ENCODE measurements at places on chromosomes 4 and X.

DNA sequence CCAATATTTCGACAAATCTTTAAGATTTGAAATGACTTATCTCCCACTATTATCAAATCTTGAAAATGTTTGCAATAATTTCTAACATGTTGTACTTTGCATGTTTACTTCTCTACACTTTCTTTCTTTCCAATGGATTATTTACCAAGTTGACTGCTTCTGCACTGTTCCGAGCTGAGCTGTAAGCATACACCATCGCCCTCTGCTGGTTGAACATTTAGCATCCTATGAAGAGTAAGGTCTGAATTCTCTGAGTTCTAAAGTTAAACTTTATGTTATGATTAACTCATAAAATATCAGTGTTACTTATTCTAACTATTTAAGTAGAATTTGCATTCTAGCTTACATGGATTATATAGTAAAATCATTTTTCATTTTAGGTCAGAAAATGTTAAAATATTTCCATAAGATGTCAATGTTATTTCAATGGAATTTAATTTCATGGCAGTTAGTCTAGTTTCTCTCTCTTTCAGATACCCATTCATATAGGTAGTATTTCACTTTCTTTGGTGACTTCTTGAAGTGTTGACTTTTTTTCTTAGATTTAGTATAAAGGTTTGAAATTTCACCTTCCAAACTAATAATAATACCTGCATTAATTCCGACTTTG is 137.4 kb downstream of the DKK2 start:
- DNase-seq: no peak

DNA sequence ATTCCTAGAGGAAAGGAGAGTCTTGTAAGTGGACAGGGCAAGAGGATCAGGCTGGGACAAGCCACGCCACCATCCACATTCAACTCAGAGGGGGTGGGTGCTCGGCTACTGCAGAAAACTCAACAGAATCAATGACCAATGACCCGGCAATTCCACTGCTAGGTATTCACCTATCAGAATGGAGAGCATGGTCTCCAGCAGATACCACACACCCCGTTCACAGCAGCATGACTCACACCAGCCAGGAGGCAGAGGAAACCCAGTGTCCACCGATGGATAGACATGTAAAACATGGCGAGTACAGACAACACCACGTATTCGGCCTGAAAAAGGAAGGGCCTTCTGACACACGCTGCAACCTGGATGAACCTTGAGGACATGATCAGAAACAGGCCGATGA is 175.9 kb downstream of the AFAP1 start:
- no peak for DNase-seq

DNA sequence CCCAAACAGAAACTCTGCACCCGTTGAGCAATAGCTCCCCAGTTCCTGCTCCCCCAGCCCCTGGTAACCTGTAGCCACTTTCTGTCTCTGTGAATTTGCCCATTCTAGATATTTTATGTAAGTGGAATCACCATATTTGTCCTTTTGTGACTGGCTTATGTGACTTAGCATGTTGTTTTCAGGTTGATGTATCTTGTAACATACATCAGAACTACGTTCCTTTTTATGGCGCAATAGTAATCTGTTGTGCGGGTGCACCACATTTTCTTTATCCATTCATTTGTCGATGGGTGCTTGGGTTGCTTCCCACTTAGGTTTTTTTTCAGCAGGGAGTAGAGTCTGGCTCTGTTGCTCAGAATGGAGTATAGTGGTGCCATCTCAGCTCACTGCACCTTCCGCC is 6.6 kb upstream of the PDZD4 start:
- DNase-seq: no peak

- no peak for DNase-seq
Measured at GRCh38 chr4:173935622-173936405, 347.7 kb downstream of the FBXO8 start.

- DNase-seq: no peak
Measured at GRCh38 chrX:13119386-13119785, 75.0 kb upstream of the FAM9C start.

DNA sequence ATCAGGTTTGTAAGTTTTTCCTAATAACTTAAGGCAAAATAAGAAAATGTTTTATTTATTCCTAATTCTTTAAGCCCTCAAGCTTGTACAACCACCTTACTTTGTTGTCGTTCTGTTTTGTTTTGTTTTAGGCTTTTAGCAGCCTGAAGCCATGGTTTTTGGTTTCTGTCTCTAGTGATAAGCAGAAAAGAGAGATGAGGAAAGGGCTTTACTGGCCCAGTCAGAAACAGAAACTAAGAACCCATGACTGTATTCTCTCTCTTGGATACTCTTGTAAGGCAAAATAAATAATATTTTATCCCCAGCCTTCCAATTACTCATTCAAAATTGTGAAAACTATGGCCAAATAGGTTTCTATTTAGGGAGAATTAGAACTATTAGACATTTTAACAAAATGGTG is 29.4 kb downstream of the TBC1D19 start:
- DNase-seq: no peak

DNA sequence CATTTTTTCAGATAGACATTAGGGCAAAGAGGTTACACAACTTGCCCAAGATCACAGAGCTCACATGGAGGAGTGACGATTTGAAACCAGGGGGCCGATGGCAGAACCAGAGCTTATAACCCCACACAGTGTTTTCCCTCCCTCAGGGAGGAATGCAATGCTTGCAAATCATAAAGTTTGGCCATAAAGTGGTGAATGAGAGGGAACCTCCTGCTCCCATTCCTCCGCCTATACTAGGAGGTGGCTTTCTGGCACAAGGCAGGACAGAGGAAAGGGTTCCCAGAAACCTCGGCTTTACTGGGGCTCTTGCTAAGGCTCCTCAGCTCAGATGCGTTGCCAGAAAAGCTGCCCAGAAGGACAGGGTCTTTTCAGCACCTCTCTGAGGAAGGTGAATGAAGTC is 19.3 kb downstream of the TMEM154 start:
- DNase-seq: no peak
